Mucosa of gallbladder (tissue), 1 donor: ENCODE measurements at places on chromosomes 16 and 17. TPM values are rescaled to one million over a fixed set of nuclear protein-coding genes. Genes with fewer than 3 reads are reported as not detected.

CTRB2 gene
- total RNA-seq, result 26.7 TPM

DNA sequence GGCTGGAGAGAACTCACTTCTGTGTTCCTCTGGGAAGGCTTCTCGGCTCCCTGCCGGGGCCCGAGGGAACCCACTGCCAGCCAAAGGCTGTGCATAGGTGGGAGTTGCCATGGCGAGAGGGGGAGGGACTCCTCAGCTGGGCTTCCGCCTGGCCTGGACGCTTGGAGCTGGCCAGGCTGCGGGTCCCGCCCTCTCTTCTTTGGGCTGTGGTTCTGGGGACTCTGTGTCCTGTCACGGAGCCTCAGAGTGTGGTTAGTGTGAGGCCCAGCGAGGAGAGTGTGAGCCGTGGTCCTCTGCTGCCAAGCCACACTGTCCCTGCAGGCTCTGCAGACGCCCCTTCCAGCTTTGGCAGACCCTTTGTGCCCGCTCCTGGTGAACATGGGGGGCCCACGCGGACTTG, 123.1 kb downstream of the OR1D5 start:
- peak; percentile 24 for DNase-seq

DNA sequence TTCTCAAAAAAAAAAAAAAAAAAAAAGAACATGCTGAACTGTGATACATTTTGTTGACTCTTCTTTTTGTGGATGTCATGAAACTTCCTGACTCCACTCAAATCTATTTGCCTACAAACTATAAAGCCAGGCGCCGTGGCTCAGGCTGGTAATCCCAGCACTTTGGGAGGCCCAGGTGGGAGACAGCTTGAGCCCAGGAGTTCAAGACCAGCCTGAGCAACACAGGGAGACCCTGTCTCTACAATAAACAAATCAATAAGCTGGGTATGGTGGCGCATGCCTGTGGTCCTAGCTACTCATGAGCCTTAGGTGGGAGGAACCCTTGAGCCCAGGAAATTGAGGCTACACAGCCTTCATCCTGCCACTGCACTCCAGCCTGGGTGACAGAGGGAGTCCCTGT, 1.5 kb upstream of the NT5C start:
- DNase-seq, result no peak

DNA sequence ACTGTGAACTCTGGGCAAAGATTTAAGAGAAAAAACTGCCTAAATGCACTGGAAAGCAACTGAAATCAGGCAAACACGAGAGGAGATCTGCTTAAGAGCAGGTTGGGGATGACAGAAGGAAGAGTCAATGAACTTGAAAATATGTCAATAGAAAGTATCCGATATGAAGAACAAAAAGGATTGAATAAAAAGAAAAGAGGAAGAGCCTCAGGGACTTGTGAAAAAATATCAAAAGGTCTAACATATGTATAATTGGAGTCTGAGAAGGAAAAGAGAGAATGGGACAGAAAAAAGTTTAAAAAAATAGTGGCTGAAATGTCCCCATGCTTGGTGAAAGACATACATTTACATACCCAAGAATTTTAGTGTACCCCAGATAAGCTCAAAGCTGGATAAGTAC, 195.5 kb downstream of the COPRS start:
- DNase-seq, result no peak

- DNase-seq, result no peak
These were observed 1.2 kb upstream of the FOXF1 start for GRCh38 chr16:86508947-86509758.

- no peak for DNase-seq
These were observed 2020.9 kb downstream of the TP53TG3F start for GRCh38 chr16:35480361-35480760.

- peak; percentile 76 for DNase-seq
These were observed 16.5 kb downstream of the CCDC102A start for GRCh38 chr16:57519796-57520360.

DNA sequence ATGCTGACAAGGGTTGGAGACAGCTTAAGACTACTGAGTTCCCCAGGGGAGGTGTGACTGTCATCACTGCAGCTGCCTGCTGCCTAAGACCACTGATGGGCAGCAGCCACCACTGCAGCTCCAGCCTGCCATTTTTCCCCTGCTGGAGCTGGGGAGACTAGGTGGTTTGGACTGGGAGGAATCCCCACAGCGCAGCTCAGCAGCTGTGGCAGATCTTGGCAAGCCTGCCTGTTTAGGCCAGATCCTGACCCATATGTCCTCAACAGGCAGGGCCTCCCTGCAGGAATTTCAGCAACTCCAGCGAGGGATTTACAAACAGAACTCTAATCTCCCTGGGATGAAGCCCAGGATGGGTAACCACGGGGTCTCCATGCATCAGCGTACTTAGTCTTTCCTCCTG, 356.4 kb upstream of the TOM1L1 start:
- DNase-seq, result no peak
